Activated gamma-delta T cell (primary cell): ENCODE measurements at places on chromosomes 12 and 14.

DNA sequence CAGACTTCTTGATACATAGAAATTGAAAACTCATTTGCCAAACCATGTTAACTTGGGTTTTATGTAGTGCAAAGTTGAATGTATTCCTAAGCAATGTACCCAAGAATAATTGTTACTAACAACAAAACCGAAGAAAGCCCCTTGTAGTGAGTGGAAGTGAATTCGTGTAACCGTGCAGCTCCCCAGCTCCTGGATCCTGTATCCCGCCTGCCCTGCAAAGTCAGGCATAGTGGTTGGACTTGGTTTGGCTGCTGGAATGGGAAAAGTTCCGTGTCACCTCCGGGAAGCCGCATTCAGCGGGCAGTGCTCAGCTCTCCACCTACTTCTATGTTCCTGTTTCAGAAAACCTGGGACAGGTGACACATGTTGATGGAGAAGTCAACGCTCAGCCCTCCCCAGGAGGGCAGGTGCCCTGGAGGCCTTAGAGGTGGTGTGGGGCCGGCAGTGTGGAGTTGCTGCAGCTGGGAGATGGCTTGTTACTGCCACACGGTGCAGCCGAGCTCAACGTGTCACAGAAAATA is 29.2 kb upstream of the C14orf180 start:
- no peak for DNase-seq

GRCh38 chr12:43271659-43272058 is 280.3 kb downstream of the ADAMTS20 start:
- DNase-seq: no peak

DNA sequence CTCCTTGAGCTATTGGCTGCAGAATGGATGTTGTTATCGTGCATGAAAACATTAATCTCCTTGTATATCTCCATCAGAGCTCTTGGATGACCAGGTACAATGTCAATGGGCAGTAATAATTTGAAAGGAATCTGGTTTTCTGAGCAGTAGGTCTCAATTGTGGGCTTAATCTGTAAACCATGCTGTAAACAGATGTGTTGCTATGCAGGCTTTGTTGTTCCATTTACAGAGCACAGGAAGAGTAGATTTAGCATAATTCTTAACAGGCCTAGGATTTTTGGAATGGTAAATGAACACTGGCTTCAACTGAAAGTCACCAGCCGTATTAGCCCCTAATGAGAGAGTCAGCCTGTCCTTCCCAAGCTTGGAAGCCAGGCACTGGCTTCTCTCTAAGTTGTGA is 50.4 kb downstream of the ATG14 start:
- DNase-seq: no peak

GRCh38 chr12:34607520-34608195 is 585.4 kb downstream of the ALG10 start:
- no peak for DNase-seq

- DNase-seq: no peak
Measured at GRCh38 chr14:64997108-64997794, 10.6 kb downstream of the FNTB start.

DNA sequence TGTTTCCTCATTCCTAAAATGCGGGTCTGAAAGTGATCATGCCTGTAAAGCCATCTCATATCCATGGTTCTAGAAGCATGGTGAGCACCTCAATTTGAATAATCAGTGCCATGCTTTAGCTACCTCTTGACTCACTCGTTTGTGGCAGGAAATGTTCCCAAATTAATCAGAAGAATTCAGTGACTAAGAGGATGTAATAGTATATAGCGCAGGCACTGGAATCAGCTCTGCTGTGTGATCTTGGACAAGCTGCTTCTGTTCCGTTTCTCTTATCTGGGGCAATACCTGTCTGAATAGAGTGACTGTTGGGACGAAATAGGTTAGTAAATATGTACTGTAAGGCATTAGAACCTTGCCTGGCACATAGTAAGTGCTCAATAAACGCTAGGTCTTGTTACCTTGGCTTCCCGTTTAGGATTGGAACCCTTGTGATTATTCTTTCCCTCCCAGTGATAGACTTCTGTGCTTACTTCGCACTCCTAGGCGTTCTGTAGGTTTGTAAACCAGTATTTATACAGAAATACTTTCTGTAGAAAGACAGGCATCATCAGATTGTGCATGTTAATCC is 820 bp upstream of the SMAGP start:
- DNase-seq: no peak

DNA sequence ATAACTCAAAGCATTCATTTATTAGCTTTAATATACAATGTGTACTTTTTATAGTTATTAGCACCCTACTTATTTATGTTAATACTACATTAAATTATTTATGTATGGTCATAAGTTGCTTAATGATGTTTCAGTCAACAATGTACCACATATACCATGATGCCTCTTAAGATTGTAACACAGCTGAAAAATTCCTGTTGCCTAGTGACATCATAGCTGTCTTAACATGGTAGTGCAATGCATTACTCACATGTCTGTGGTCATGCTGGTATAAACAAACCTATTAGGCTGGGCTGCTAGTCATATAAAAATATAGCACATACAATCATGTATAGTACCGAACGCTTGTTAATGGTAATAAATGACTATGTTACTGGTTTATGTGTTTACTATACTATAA is 120.4 kb downstream of the ANO6 start:
- no peak for DNase-seq

DNA sequence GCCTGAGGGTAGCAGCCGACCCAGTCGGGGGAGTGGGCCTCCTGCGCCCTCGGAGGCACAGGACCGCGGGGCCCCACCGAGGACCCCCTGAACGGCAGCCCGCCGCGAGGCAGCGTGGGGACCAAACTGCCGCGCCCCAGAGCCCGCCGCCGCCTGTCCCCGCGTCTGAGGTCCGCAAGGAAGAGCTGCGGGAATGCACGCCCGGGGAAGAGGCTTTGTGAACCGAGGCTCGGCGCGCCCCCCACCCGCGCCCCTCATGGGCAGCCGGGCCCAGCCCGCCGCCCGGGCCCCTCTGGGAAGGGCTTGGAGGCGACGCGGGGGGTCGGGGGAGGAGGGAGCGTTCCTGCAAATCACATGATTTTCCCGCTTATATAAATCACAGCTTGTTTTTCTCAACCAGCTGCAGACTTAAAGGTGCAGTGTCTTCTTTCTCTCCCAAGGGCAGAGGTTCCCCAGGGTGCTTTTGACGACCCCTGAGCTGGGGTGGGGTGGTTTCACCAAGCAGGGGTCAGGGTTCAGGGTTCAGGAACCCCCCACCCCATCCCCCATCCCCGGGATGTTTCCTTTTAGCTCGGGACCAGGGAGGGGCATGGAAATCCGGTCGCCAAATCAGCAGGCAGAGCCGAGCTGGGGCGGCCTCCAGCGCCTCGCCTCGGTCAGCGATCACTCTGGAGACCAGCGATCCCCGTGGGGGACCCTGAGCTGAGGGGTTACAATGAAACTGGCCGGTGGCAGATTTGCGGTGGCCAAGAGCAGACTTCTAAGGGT is 44.7 kb upstream of the ATP23 start:
- no peak for DNase-seq

GRCh38 chr12:56081393-56082347 is 1.7 kb downstream of the ERBB3 start:
- no peak for DNase-seq

DNA sequence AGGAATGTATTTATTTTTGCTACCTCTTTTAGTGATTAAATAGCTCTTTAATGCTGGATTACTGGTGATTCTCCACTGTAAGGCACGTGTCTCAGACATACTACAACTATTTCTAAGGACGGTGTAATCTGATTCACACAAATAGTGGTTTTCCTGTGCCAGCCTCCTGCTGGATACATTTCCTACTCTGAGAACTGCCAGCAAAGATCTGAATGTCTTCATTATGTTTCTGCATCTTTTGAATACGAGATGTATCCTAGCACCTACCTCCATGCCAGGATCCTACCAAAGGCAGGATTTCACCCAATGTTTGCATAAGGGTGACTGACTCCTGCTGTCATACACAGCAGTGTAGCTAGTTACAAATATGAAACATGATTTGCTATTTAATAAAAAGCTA is 120.6 kb downstream of the PRICKLE1 start:
- no peak for DNase-seq

GRCh38 chr12:16310934-16311333 is 33.4 kb upstream of the SLC15A5 start:
- DNase-seq: no peak

DNA sequence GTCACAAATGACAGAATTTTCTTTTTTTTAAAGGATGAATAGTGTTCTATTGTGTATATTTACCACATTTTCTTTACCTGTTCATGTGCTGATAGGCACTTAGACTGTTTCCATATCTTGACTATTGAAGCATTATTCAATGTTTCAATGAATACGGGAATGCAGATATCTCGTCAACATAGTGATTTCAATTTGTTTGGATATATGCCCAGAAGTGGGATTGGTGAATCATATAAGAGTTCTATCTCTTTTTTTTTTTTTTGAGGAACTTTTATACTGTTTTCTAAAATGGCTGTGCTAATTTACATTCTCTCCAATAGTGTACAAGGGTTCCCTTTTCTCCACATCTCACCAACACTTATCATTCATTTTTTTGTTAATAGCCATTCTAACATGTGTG is 97.9 kb upstream of the FAR2 start:
- no peak for DNase-seq

DNA sequence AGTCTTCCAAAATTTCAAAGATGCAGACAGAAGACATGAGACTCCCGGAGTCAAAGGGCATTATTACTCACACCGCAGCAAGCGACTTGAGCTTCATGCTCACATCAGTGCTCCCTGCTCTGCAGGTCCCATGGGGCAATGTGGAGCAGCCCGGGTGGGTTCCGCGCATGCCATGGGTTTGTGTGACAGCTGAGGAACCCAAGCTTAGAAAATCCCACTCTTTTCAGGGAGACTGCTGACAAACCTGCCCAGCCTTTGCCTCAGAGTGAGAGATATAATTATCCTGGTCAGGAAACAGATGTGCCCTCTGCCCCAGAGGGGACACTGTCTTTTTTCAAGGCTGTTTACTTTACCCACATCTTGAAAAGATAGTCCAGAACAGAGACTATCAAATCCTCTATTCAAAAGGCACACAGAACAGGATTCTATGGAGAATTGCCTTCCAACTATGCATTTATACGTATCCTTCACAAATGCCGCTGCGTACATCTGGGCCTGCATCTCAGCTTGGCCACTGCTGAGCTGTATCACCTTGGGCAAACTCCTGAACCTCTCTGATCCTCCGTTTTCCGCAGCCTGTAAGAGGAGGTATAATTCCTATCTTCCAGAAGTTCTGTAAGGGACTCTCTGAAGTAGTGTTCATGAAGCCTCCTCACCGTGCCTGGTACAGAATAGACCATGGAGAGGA is 16.0 kb downstream of the C14orf132 start:
- DNase-seq: no peak

DNA sequence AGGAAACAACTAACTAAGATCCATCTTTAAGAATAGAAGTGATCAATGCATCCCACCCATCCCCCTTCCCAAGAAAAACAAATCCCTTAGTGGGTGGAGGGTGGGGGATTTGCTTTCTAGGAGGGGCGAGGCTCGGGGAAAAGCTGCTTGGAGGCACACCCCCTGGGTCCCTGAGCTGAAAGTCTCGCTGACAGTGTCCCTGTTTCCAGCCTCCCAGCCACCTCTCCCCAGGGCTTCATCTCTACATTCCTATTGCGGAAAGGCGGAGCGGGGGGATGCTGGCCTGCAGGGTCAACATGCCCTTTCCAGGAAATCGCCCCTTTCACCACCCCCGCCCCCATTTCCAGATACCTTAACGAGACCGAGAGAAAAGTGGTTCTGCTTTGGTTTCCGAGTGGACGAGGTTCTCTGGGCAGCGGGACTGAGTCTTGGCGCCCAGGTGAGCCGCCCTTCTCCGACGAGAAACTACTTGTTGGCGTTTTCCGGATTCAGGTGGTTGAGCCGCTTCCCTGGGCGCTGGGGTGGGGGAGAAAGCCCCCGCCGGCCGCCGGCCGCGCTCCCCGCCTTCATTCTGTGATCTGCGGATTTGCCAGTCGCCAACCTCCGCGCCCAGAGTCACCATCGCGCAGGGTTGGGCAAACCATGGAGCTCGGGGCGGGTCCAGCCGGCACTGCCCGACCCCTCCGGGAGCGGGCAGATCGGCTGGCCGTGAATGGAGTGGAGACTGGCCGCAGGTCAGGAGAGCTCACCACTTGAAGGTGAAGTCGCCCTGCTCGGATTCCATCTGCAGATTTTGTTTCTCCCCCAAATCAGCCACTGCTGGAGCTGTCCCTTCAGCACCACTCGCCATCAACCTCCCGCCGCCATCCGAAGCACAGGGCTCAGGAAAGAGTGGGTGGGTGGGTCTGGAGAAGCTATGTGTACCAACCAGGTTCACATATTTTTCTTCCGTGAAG is 505 bp downstream of the KCNC2 start:
- no peak for DNase-seq

DNA sequence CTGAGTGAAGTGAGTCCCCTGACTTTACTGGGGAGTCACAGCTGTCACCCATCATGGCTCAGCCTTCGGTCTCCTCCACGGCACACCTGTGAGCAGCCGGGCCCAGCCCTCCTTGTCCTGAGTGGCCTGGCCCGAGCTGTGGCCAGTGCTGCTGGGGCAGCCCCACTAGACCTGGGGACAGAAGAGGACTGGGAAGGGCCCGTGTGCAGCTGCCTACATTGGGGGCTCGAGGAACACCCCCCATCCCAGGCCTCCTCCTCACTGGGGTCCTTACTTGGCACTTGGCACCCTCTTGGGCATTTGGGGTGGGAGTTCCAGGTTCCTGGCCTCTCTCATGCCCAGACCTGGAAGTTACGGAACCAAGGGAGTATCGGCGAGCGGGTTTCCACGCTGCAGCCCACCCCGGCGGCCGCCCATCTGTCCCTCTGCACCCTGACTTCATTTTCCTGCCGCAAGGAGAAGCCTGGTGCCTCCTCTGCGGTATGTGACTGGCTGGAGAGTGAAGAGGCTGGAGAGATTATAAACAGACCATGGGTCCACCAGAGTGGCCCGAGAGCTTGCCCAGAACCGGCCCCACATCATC is 179.7 kb downstream of the KIF26A start:
- DNase-seq: no peak

GRCh38 chr12:85575120-85576096 is 260.8 kb downstream of the RASSF9 start:
- DNase-seq: no peak

DNA sequence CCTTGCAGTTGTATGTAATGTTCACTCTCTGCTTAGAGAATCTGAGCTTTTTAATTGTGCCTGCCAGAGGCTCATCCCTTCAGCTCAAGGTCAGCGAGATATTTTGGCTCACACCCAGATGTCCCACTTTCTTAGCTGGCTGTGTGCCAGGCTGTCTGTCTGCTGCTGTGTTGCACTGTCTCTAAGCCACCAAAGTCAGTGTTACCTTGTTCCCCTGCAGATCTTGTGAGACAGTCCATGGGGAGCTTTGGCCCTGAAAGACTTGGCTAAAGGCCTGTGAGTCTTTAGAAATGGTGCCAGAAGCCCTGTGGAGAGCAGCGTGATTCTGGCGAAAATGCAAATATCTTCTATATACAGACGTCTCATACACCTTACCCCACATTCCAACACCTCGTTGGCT is 293.7 kb downstream of the TTC6 start:
- no peak for DNase-seq
